ENCODE measurements at places on chromosomes 4 and X.
A peak's percentile ranks its signal among the peaks of the same experiment; 100 is the strongest.

DNA sequence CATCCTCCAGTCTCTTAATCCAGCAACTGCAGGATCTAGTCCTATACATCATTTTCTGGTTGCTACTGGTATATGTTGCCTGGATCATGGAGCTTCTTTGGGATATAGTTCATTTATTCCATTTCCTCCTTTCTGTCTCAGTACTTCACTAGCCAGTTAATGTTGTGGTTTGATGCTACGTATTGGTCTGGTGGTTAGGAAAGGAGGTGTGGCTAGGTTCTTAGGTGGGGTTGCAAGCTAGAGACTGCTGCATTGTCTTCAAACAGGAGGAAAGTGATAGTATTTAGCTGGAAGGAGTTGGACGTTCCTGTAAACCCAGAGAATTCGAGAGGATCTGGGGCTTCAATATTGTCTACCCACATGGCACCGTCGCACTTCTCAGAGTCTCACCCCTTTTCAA, 129.5 kb downstream of the SNCA start:
- DNase-seq, result no peak

- DNase-seq, result no peak
These were observed 738.2 kb downstream of the ADGRL3 start for GRCh38 chr4:61938250-61938846.

DNA sequence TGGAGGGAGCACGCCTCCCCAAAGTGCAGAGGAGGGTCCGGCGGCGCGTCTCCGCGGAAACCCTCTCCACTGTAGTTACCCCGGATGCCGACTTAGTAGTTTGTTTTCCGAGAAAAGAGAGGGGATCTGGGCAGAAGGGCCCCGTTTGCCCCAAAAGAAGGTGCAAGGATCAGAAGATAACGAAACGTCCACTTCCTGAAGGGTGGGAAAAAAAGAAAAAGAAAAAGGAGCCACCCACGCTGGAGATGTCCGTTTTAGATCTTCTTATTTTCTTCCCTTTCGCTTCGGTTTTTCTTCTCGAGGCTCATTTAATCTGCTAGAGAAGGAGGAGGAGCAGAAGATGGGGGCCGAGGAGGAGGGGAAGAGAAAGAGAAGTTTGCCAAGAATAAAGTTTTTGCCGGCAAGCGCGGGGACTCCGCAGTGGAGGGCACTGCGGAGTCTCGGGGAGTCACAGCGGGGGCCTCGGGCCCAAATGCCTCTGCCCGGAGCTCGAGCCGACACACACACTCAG, 517 bp downstream of the LEF1 start:
- DNase-seq, result no peak

DNA sequence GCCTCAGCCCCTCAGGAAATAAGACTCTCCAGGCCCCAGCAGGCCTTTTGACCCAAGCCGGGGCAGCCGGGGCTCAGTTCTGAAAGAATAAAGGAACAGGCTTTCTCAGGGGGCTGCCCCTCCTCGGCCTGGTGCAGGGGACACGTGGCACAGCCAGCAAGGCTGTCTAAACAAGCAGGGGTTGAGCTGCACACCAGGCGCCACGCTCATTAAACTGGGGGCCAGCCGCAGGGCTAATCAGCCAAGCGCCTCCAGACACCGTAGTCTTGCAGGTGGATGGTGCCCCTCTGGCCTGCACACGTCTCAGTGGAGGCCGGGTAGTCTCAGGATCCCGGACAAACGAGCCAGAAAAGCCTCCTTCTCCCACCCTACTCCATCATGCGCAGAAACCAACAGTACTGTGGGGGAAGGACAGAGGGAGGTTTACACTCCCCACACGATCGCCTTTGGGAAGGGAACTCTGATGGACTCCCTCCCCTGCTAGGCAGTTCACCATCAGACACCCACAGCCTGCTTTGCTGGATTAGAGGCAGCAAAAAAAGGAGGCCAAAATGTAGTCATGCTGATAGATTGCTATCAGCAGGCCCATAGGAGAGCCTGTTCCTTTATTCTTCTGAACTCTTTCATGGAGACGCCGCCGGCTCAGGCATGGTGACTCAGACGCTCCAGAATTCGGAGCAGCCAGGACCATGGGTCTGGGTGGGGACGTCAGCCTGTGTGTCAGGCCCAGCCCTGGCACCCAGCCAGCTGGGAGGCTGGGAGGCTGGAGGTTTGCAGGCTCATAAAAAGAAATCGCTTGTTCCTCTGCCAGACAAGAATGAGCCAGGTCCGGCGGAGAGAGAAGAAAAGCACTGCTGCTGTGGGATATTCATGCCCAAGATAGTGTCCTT, 342.4 kb downstream of the BCOR start:
- peak; percentile 88 for DNase-seq

GRCh38 chr4:182538031-182538430, 294.8 kb downstream of the TENM3 start:
- DNase-seq, result no peak

- no peak for DNase-seq
These were observed 118.6 kb downstream of the PALLD start for GRCh38 chr4:168615294-168616065.

Data from NCI-H460 (cell line).